ENCODE measurements at places on chromosomes 7 and 10.

- DNase-seq: peak; percentile 35
These were observed 411 bp downstream of the AUTS2 start for GRCh38 chr7:69598487-69599285.

GRCh38 chr7:157670490-157671357 lies 333.9 kb downstream of the DNAJB6 start:
- peak; percentile 44 for DNase-seq

- peak; percentile 54 for DNase-seq
These were observed 159.6 kb downstream of the PARD3 start for GRCh38 chr10:34655286-34656170.

GRCh38 chr10:70379581-70380176 lies 2.7 kb downstream of the LRRC20 start:
- DNase-seq: no peak

GRCh38 chr7:82384779-82385178 lies 58.8 kb downstream of the CACNA2D1 start:
- DNase-seq: no peak

GRCh38 chr7:134612197-134612596 lies 34.5 kb upstream of the BPGM start:
- DNase-seq: peak; percentile 10

Data from SW480 (cell line).